ENCODE measurements at places on chromosomes 4 and X. TPM values are rescaled to one million over a fixed set of nuclear protein-coding genes. Genes with fewer than 3 reads are reported as not detected.

The CBLL2 gene
- total RNA-seq = not detected

The NPY5R gene
- not detected for total RNA-seq

The HHIP gene
- 143 TPM for total RNA-seq

The AFM gene
- total RNA-seq = not detected

The GSPT2 gene
- 7.2 TPM for total RNA-seq

The CLNK gene
- under 0.01 TPM for total RNA-seq

The SCD5 gene
- total RNA-seq = 28.4 TPM

The RBM46 gene
- total RNA-seq = not detected

The CT45A2 gene
- total RNA-seq = not detected

The LNX1 gene
- 1.6 TPM for total RNA-seq

The MAGEA4 gene
- not detected for total RNA-seq

The TCEANC gene
- 1.3 TPM for total RNA-seq

The ARSJ gene
- 66.1 TPM for total RNA-seq

The BEX5 gene
- not detected for total RNA-seq

The NPY1R gene
- total RNA-seq = 0.58 TPM

The BRS3 gene
- total RNA-seq = not detected

The SERPINA7 gene
- not detected for total RNA-seq

The RS1 gene
- not detected for total RNA-seq

The GYPE gene
- total RNA-seq = 0.29 TPM

The GAGE12E gene
- total RNA-seq = not detected

The SOWAHD gene
- total RNA-seq = not detected

The MTTP gene
- not detected for total RNA-seq

The TKTL1 gene
- total RNA-seq = not detected

The VCX3A gene
- not detected for total RNA-seq

The MID1IP1 gene
- total RNA-seq = 18.7 TPM

The WNK3 gene
- total RNA-seq = 1.1 TPM

The FDCSP gene
- total RNA-seq = not detected

The DMRTC1 gene
- total RNA-seq = not detected

The RBM3 gene
- total RNA-seq = 261 TPM

The SPON2 gene
- total RNA-seq = 4.6 TPM

The CRLF2 gene
- not detected for total RNA-seq

The CD38 gene
- 3.2 TPM for total RNA-seq

The RASGEF1B gene
- 0.10 TPM for total RNA-seq

The NSUN7 gene
- total RNA-seq = 1.6 TPM

The GLRA2 gene
- not detected for total RNA-seq

The ASB12 gene
- total RNA-seq = 2.0 TPM

The CPXCR1 gene
- total RNA-seq = not detected

The BEX4 gene
- total RNA-seq = 48.5 TPM

The CABS1 gene
- not detected for total RNA-seq

The HELT gene
- total RNA-seq = not detected

The SRPX2 gene
- total RNA-seq = 61.9 TPM

The LRAT gene
- total RNA-seq = 0.34 TPM

The CEP44 gene
- 9.0 TPM for total RNA-seq

The SOD3 gene
- total RNA-seq = 0.58 TPM

The PARM1 gene
- total RNA-seq = 0.06 TPM

The SULT1E1 gene
- total RNA-seq = not detected

The SYP gene
- total RNA-seq = not detected

The ABCG2 gene
- 12.5 TPM for total RNA-seq

The CSN1S1 gene
- total RNA-seq = not detected

The FGA gene
- not detected for total RNA-seq

The SLC49A3 gene
- 6.9 TPM for total RNA-seq
